Activated T-helper 1 cell treated with anti-CD3 and anti-CD28 coated beads, Interleukin-12 subunit alpha, Interleukin-12 subunit beta, Interleukin-2, Interleukin-4 antibody, amounts not matched to agents 30 ng/mL and 10 ng/mL and 1 ng/mL, durations not matched to agents 14 hours and 24 hours and 36 hours (primary cell): ENCODE measurements at places on chromosomes 5 and 9. TPM values are rescaled to one million over a fixed set of nuclear protein-coding genes. Genes with fewer than 3 reads are reported as not detected.

DNA sequence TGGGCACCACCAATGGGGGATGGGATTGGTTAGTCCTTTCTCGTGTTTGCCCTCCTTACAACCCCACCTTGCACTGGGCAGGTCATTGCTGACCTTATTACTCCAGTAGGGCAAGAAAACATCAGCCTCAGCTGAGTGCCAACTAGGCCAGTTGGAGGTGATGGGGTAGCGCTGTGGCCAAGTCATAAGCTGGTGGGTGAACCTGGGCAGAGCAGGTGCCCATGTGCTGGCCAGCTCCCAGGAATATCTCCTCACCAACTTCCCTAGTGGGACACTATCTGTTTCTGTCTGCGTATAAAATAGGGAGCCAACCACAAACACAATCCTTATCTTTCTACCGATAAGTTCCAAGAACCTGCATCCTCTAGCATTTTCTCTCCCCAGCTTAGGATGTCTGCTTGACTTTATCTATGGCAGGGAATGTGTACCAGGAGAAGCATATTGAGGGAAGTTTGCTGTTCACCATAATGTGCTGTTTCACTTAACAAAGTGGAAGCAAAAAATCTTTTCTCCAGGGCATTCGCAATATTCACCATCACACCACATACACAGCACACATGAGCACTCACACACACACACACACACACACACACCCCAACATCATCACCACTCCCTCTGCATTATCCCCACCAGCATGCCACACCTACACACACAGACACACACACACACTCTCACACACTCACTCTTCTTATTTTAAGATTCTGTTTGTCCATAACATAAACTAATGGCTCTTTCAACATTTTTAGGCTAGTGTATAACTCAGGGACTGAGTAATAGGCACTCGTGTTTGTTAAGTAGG is 390.0 kb downstream of the ENC1 start:
- DNase-seq: no peak

GRCh38 chr9:114204265-114204664 is 48.9 kb downstream of the COL27A1 start:
- no peak for DNase-seq

- peak; percentile 43 for DNase-seq
These were observed 137.5 kb downstream of the CPLANE1 start for GRCh38 chr5:37111426-37112382.

CYLC2 gene
- total RNA-seq: not detected in 2 replicates
